Cortex of kidney (tissue), 1 donor: ENCODE measurements at places on chromosomes 6 and 20.

GRCh38 chr6:121247386-121247785 lies 86.9 kb downstream of the TBC1D32 start:
- no peak for DNase-seq

GRCh38 chr6:158389193-158389919 lies 77.1 kb downstream of the TULP4 start:
- no peak for DNase-seq

DNA sequence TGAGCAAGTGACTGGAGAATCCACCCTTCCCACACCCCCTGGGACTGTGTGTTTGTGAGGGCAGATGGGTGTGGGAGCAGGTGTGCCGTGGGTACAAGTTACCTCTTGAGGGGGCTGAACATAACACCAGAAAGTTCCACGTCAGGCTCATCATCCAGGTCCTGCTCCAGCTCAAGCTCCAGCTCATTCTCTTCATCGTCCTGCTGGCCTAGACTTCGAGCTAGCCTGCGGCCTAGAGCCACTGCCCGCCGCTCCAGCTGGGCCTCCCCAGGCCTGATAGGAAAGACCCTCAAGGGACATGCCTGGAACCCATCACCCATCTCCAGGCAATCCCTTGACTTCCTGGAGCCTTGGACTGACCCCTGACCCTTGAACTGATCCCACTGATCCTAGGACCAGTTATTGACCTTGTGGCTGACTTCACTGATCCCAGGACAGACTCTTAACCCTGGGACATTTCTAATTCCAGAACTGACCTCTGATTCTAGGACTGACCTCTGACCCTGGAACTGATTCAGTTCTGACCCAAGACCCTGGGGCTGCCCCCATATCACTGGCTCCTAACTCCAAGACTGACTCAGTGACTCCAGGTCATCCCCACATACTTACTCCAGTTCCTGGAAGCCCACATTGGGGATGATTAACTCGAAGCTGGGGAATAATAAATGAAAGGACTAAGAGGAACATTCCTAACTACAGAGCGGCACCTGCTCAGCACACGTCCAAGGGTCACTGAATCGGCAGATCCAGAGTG lies 11.8 kb upstream of the SPAG4 start:
- no peak for DNase-seq

DNA sequence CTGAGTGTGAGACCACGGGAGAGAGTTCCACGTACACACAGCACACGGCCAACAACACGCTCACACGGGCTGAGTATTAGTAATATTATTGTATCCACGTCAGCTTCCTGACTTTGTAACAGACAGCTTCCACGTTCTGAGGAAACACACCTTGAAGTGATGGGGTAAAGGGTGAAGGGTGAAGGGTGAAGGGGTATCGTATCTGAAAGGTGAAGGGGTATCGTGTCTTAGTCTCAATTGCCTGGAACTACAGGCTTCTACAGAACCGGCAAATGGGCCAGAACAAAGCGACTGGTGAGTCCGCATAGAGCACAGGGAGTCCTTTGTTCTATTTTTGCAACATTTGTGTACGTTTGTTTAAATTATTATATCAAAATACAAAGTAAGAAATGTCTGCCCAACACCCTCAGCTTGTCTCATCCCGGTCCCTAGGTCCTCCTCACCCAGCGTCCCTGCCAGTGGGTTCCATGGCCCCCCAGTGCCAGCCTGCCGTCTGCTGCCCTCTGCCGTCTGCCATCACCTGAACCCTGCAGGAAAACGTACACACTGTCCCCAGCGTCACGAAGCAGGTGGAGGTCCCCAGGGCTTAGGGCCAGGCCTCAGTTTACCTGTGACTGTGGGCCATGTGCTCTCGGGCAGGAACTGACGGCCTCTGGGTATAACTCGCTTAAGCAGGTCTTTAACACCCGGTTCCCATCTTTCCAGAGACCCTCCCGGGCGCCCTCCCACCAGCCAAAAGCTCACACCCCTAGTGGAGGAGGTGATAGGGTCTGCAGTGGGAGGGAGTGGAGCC lies 4.4 kb upstream of the HELZ2 start:
- DNase-seq = no peak

- no peak for DNase-seq
Measured at GRCh38 chr6:14170128-14170527, 52.6 kb downstream of the CD83 start.

GRCh38 chr6:2385471-2385983 lies 140.1 kb upstream of the GMDS start:
- DNase-seq = no peak

- no peak for DNase-seq
Measured at GRCh38 chr20:21125072-21125848, 622 bp upstream of the KIZ start.

DNA sequence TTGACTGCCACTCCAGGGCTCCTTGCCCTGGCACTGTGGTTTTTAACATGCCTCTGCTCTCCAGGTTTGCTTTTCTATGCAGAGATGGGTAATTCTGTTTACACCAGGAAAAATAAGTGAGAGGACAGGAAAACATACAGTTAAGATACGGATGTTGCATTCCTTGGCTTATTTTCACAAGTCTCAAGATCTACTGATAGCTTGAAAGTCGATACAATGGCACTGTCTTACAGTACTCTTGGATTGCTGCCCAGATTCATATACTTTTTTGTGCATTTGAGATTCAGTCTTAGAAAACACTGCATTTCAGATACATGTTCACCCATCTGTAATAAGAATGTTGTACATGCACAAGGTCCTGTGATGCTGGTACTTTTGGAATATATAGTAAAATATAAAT lies 159.6 kb upstream of the FLRT3 start:
- no peak for DNase-seq

DNA sequence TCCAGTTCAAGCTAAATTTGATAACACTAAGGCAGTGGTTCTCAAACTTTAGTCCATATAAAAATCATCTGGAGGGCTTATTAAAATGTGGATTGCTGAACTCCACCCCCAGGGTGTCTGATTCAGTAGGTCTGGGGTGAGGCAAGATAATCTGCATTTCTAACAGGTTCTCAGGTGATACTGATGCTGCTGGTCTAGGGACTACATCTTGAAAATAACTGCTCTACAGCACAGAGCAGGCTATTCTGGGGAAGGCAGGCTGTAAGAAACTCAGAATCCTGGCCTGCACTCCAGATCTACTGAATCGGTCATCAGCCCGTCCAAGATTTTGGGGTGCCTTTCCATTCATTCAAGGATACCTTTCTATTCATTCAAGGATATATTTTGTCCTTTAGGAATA lies 11.5 kb downstream of the CALHM5 start:
- DNase-seq = no peak

DNA sequence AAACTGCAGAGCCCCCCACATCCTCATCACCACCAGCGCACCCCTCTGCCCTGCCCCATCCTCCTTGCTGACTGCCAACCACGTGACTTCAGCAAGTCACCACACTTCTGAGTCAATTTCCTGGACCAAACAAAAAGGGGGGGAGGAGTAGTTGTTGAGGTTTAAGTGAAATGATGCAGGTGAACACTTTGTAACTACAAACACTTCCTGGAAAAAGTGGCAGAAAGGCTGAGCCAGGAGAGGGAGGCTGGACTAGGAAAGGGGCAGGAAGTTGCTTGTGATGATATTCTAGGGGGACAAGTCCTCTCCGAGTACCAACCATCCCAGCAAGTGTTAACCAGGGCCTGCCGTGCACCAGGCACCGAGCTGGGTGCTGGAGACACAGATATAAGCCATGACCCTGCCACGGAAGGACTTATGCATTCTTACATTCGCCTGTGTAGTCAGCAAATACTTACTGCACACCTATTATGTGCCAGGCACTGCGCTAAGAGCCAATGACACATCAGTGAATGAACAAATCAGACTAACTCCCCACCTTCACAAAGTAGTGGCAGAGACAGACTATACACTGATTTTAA lies 67.3 kb downstream of the PREX1 start:
- no peak for DNase-seq

GRCh38 chr6:98929498-98930060 lies 18.2 kb downstream of the FBXL4 start:
- no peak for DNase-seq

GRCh38 chr6:42105156-42105648 lies 37.2 kb downstream of the C6orf132 start:
- DNase-seq = no peak

DNA sequence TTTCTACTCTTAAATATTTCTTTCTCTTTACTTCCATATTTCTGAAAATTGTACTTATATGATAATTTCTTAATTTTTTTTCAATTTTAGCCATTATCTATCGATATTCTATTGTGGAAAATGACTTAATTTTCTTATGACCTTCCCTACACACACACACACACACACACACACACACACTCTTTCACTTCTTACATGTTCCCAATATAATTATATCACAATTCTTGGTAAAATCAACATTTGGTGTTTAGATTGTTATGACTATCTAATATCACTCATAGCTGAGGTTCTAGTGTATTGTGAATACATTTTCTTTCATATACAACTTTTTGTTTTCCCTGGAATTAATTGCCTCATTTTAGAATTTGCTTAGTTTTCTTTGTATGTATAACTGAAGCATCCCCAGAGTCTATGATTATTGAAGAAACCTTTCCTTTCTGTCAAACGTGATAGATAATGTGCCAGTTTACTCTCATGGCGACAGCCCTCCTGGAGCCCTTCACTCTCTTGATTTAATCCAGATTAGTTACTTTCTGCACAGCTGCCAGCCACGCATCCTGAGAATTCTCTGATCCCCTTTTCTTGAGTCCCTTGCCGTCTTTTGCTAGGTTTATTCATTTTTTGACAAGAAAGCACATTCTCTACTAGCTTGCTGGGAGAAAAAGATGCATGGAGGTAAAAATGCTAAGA lies 63.4 kb downstream of the RNF182 start:
- DNase-seq = no peak

DNA sequence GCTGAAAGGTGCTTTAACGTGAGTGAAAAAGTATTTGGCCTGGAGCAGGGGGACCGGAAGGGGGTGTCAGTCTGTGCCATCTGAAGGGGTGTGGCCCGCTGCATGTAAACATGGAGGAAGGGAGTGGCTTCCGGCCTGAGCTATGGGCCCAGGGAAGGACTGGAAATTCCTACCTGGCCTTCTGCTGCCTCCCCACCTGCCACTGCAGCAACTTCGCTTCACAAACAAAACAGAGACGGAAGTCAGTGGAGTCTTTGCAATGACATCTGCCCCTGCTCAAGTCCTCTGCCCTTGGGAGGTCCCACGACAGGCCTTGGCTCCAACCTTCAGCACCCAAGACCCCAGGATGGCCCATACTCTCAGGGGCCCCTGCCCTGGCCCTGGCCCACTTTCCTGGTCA lies 28.1 kb upstream of the FOXP4 start:
- DNase-seq = no peak

DNA sequence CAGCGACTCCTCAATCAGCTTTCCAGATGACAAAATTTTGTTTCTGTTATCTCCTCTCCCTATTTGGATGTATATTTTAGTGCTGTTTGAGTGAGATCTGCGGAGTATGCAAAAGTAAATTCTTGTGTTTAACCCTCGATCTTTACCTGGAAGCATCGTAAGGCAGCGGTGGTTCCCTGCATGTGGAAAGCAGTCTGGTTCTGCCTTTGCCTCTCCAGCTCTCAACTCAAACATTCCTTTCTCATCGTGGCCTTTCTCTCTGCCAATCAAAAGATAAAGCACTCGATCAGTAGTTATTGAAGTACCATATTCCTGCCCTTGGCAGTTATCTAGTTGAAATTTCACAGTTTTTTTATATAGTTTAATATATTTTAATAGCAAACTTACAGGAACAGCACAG lies 44.0 kb upstream of the BTN3A2 start:
- DNase-seq = no peak

DNA sequence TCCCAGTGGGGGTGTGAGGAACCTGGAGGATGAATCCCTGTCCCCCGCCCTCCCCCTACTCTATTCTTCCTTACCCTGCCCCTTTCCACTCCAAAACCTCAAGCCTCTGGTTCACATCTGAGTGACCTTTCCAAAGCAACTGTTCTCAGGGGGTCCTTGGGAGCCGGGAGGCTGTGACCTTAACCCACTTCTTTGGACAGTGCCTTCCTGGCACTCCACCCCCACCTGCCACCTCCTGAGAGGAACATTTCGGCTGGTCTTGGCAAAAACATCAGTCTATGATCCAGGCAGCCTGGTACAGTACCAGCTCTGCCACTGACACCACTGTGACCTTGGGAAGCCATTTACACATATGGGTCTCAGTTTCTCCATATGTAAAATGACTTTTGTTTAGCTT lies 121.7 kb downstream of the MRPL14 start:
- DNase-seq = no peak

GRCh38 chr6:135858931-135859330 lies 7.4 kb downstream of the PDE7B start:
- DNase-seq = no peak

GRCh38 chr6:111612379-111612778 lies 6.7 kb upstream of the TRAF3IP2 start:
- no peak for DNase-seq

GRCh38 chr6:6758915-6759654 lies 170.6 kb downstream of the LY86 start:
- no peak for DNase-seq

GRCh38 chr20:59568509-59569024 lies 35.8 kb upstream of the PHACTR3 start:
- no peak for DNase-seq

- DNase-seq = no peak
Measured at GRCh38 chr20:7189231-7189630, 421.7 kb downstream of the BMP2 start.

DNA sequence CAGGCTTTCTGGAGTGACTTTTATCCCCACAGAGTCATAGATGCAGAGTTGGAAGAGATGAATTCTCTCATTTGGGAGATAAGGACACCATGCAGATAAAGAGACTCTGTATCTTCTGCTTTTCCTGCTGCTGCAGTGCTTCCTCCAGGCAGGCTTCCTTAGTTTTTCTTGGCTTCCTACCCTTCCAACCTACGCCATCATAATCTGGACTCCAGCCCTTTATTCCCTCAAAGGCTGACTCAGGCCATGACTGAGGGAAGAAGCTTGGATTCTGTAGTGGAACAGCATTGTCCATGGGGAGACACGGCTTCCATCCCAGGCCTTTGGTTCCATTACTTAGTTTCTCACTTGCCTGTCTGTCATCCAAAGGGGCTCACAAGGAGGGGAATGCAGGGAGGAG lies 6.5 kb upstream of the RNF24 start:
- DNase-seq = no peak

DNA sequence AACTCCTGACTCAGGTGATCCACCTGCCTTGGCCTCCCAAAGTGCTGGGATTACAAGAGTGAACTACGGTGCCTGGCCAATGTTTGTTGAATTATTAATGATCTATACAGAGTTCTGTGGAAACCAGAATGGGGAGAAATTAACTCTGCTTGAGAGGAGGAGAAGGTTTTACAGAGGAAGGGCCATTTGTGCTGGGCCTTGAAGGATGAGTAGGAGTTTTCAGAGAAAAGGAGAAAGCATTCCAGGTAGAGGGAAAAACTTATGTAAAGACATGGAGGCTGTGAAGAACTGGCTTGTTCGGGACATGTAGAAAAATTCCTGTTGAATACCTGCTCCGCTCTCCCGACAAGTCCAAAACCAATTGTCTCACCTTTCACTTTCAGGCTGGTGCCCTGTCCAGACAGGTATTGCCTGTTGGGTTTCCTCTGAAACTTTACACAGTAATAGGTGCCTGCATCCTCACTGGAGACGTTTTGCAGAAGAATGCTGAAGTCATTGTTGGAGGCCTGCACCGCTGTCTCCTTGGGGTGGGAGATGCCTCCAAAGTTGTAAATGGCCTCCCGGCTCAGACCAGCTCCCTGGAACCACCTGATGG lies 11.3 kb upstream of the NSFL1C start:
- DNase-seq = no peak
